ENCODE measurements at places on chromosomes 5 and 9.

GRCh38 chr9:135359764-135360163, 119.8 kb upstream of the PPP1R26 start:
- no peak for DNase-seq

GRCh38 chr5:72314571-72315172, 5.4 kb downstream of the MRPS27 start:
- DNase-seq: peak; percentile 15

- peak; percentile 33 for DNase-seq
Observed at GRCh38 chr9:114902786-114903524, 27.4 kb downstream of the TNFSF8 start.

- no peak for DNase-seq
Observed at GRCh38 chr9:135241381-135242048, 154.0 kb downstream of the OLFM1 start.

DNA sequence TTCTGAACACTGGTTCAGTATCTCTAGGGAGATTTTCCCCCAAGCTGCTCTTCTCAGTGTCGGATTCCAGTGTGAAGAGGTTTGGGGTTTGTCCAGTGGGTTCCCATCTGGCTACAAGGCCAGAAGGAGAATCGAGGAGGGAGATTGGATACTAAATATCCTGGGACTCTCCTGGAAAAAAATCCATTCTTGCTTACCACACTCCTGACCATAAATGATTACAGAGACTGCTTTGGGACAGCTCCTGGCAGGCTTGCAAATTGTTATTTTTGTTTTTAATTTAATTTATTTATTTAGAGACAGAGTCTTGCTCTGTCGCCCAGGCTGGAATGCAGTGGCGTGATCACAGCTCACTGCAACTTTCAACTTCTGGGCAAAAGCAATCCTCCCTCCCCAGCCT, 4.7 kb upstream of the SUSD1 start:
- no peak for DNase-seq

GRCh38 chr9:133687856-133688761, 50.0 kb downstream of the SARDH start:
- DNase-seq: no peak

DNA sequence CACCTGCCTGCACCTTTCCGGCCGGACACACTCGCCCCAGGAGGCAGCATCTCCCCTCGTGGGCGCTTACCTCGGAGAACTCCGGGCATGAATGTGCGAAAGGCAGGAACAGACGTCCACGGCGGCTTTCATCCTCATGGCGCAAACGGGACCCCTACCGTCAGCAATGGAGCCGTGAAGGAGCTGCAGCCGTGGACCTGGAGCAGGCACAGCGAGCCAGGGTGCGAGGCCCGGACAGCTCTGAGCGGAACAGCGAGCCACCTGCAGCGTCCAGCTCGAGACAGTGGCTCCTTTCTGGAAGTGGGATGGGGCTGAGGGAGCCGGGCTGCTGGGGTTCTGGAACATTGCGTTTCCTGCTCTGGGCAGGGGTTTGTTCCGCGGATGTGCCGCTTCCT, 7.8 kb upstream of the SLC6A19 start:
- DNase-seq: no peak

DNA sequence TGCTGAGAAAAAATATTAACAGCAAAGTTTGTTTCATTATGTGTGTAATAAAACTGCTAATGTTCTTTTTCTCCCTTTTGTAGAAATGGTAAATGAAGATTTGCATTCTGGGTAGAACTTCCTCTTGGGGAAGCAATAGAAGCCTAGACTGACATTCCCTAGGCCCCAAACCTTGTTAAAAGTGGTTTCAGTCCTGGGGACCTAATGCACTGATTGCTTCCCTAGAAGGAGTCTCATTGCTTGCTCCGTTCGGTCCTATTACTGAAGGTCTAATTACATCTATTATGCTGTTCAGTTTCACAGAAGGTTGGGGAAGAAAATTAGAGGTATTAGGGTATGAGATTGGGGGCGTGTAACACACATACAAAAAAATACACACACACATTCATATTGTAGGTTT, 893.8 kb downstream of the TLE4 start:
- DNase-seq: no peak

DNA sequence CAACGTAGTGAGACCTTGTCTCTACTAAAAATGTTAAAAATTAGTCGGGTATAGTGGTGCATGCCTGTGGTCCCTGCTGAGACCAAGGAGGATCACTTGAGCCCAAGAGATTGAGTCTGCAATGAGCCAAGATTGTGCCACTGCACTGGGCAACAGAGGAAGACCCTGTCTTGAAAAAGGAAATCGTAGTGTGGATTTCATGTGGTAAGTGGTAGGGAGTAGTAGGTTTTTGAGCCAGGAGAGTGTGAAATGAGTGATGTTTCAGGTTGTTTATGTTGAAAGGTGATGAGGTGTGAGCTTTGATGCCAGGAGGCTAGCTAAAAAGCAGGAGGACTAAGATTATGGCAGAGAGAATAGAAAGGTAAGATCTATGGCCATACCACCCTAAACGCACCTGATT, 5.9 kb downstream of the MATR3 start:
- no peak for DNase-seq

DNA sequence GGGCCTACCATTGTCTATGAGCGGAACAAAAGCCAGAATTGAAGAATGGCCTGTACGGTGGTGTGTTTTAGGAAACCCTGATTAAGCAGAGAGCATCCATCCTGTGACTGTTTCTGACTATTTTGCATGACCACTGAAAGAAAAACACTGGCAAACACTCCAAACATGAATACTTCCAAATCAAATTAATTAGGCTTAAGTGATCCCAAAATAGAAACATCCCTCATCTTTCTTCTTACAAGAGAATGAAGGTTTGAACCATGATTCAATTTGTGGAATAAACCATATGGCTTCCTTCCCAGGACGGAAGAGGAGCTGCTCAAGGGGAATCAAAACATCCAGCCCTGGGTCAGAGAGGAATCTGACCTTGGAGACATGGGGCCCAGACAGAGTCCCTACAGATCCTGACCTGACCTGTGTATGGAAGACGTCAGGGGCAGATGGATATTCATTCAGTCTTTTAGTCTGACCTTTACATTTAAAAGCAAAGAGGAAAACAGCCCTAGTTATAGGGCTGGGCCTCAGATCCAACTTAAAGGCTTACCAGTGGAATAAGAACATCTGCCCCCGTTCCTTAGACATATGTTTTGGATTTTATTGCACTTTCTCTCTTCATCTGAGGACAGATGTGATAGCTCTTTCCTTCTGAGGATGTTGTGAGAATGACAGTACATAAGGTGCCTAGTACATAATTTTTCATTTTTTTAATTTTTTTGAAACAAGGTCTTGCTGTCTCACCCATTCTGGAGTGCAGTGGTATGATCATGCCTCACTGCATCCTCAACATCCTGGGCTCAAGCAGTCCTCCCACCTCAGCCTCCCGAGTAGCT, 17.6 kb upstream of the RECK start:
- no peak for DNase-seq

Data from HFFc6 (cell line).